ENCODE measurements at places on chromosomes 7 and 10.

- no peak for DNase-seq
Observed at GRCh38 chr7:85392326-85392725, 205.5 kb upstream of the SEMA3D start.

DNA sequence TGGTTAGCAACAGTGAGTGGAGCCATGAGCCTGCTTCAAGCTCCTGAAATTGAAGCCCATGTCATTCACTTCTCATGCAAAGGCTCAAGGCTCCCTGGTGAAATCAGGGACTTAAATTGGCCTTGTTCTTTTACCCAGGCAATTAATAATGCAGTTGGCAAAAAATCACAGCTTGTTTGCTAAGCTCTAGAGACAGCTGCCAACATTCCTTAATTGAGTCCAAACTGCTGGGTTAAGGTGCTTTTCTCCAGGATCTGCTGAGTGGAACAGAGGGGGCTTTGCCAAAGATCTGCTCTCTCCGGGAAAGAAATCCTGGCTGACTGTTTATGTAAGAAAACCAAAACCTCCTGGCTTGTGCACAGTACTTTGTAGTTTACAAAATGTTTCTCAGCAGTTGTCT lies 257.6 kb upstream of the GHITM start:
- DNase-seq, result no peak

DNA sequence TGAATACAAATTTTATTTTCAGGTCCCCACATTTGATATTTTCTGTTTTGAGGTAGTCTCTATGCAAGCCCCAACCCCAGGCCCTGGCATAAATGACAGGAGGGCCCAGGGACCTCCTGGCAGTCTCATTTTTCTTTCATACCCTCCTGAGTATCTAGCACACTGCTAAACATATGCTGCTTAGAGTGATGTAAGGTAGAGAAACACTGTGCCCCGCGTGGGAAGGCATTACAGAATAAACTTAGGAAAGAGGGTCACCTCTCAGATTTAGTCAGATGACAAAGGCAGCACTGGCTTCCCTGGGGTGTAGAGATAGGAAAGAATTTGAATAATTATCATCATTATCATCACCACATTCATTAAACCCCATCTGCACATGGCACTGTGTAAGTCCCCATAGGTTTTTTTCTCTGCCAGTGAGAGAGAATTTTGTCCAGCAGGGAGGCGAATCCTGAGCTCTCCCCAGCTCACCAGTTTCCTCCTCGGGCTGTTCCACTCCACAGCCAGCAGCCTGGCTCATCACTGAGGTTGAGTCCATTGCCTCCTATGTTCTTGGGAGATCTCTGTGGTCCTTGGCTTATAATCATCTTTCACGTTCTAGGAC lies 507.3 kb upstream of the GALNT17 start:
- no peak for DNase-seq

DNA sequence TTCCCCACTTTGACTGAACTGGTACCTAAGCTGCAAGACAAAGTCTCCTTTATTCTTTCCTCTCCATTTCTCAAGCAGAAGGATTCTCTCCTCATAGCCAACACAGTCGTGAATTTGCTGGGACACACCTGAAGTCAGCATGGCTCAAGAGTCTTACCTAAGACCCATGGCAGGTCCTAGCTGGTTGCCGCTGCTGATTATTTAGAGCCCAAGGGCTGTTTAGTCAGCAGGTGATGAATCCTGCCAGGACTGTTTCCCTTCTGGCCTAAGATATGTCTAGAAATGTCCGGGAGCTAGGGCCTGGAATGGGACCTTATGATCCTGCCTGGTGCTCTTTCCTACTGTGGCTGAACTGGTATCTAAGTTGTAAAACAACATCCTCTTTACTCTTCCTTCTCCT lies 82.8 kb downstream of the AHCYL2 start:
- DNase-seq, result no peak

DNA sequence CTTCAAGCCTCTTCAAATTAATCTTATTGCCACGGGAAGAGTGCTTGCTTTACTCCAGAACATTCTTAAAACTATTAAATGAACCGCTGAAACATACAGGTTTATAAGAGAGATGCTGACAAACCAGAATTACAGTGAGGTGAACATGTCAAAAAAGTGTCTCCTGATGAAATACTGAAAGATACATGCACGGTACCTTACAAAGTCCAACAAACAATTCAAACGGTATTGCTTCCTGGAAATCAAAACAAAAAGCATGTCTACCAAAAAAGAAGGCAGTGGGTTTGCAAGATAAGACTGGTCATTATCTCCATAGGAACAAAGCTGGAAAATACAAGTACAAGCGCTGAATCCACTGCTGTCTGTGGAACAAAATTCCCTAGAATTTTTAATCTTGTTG lies 174.5 kb downstream of the DOCK4 start:
- no peak for DNase-seq
